ENCODE measurements at places on chromosomes 7 and 10.

DNA sequence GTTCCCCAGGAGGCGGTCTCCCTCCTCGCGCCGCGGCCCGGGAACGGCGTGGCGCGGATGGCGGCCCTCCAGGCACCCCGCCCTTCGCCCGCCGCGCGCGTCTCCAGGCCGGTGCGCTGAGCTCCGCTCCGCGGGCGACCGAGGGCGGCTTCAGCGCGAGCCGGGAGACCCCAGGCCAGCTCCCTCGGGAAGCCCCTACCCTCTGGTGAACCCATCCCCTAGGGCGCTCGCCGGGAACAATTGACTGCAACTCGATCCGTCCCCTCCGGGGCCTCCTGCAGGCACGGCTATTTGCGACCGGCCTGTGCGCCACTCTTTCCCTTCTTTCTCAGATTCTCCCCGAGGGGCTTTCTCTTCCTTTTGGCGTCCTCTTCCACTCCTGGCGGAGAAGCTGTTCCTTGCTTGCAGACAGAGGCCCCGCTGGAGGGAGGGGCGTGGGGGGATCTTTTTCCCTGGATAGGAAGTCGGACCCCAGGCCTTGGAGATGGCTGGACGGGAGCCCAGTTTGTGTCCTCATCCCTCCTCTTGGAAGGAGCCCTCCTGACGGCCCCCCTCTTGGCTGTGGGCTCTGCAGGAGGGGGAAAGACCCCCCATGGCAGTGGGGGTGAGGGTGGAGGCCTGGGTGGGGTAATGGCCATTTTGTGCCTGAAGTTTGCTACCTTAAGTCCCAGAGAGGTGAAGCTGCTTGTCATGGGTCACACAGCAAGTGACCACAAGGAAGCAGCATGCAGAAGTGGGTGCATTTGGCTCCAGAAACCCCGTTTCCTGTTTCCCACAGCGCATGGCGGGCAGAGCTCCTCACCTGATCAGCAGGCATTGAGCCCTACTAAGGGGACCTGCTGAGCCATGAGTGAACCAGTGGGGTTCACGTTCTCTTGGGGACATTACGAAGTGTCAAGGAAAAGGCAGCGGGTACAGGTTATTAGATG, 171.2 kb upstream of the TNRC18 start:
- DNase-seq, result no peak

GRCh38 chr7:18553605-18554003, 58.1 kb downstream of the HDAC9 start:
- DNase-seq, result no peak

GRCh38 chr10:17488848-17489247, 34.5 kb upstream of the ST8SIA6 start:
- DNase-seq, result no peak

- no peak for DNase-seq
Measured at GRCh38 chr10:8042721-8043568, 11.5 kb upstream of the GATA3 start.

DNA sequence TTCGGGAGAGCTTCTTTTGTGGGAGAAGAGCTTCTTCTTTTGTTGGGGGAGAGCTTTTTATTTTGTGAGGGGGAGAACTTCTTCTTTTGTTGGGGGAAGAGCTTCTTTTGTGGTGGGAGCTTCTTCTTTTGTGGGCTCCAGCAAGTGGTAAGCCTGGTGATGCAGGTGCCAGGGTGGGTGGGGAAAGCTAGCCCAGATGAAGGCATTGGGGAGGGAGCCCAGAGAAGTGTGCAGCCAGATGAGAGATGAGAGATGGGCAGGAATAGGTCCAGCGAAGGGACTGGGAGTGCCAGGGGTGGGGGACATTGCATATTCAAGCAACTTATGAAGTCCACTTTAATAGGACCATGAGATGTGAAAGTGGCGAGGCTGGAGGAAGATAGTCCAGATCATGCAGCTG, 9.7 kb downstream of the ADRA2A start:
- no peak for DNase-seq

GRCh38 chr10:31272841-31273240, 46.2 kb upstream of the ZEB1 start:
- DNase-seq, result no peak

DNA sequence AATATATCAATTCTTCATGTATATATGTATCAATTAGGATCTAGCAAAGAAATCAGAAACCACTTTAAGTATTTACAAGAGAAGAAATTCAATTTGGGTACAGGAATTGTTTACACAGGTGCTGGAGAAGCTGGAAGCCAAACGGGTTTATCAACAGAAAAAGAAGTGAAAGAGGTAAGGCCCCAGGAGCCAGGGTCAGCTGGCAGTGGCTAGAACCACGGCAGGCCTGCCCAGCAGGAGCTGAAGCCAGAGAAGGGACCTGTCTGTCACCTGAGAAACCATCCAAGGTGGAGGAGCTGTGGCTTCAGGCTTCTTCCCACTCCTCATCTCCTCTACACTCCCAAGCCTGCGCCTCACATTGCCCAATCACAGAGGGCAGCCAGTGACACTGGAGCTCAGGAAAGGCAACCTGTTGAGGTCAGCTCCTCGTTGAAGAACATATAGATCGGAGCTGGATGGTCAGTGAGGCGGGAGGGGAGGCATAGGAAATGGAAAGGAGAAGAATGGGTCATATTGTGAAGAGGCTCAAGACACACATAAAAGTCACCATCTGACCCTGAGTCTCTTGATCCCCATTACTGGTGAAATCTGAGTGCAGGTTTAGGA, 182.6 kb downstream of the REEP3 start:
- DNase-seq, result no peak

- DNase-seq, result no peak
Measured at GRCh38 chr10:6399231-6399741, 180.8 kb downstream of the PRKCQ start.

Data from chondrocyte (in vitro differentiated cells).